ENCODE measurements at places on chromosomes 6 and 20. TPM values are rescaled to one million over a fixed set of nuclear protein-coding genes. Genes with fewer than 3 reads are reported as not detected.
A peak's percentile ranks its signal among the peaks of the same experiment; 100 is the strongest.

Gene HLA-G
- not detected for total RNA-seq

DNA sequence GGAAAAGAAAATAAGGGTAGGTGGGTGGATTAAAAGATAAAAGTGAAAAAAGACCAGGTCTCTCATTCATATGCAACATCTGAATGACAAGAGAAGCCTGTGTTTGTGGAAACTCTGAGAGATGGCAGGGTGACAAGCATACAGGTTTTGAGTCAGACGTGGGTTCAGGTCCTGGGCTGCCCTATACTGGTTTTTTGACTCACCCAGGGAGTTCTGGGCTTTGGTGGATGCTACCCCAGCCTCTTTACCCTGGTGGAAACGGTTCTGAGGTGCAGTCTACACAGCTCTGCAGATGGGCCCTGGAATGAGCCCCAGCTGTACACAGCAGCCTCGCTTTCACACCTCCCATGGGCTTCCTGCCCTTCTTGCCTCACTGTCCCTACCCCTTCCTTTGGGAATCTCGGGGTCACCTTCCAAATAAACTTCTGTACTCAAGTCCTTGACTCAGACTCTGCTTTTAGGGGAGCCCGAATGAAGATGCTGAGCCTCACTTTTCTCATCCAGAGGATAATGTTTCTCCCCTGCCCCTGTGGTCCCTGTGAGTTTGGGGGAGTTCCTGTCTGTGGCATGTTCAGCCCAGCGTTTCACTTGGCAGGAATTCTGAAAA lies 77.7 kb upstream of the CLDN20 start:
- peak; percentile 26 for DNase-seq

Gene C6orf132
- 31.9 TPM for total RNA-seq

Gene WFDC5
- not detected for total RNA-seq

Gene CYP21A2
- total RNA-seq, result 0.88 TPM

Gene SLC44A4
- total RNA-seq, result not detected

- no peak for DNase-seq
Observed at GRCh38 chr6:109676724-109677123, 14.3 kb downstream of the AK9 start.

DNA sequence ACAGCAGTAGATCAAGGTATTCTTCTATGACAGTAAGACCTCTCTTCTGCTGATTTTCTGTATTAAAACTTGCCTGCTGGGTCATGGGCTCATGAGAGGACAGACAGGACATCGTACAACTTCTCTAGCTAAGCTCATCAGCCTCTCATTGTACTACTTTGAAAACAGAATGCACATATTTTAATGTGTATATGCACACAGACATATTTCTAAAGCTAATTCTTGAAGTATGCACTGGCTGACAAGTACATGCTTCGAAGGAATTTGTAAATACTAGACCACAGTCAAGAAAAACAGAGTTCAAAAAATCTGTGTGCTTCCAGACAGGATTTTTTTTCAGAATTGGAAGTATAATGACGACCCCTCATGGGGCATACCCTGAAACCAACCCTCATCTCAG lies 81.7 kb upstream of the CD83 start:
- no peak for DNase-seq

Gene RSPO4
- total RNA-seq, result not detected

- DNase-seq, result no peak
Observed at GRCh38 chr20:58130156-58130555, 98.3 kb downstream of the ANKRD60 start.

GRCh38 chr6:32177183-32177787 lies 920 bp upstream of the RNF5 start:
- DNase-seq, result peak; percentile 84

Gene CCM2L
- not detected for total RNA-seq

Gene OVOL2
- 2.0 TPM for total RNA-seq

Gene LTA
- not detected for total RNA-seq

- no peak for DNase-seq
Observed at GRCh38 chr6:84815896-84816735, 51.7 kb upstream of the TBX18 start.

Gene CD83
- total RNA-seq, result 1.7 TPM

DNA sequence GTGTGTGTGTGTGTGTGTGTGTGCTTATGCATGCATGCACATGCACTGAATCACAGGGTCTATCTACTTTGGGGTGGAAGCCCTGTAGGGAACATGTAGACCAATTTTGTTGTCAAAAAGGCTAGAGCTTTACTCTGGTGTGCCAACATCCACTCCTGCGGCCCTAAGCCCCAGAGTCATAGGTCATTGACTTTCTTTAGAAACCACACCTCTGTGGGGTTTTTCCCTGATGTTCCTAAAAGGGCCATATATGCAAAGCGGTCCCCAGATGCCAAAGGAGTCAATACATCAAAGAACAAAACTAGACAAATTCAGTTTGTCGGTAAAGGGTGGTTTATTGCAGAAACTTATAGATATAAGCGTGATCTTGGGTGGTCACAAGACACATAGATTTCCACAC lies 29.8 kb upstream of the SLC2A12 start:
- no peak for DNase-seq

Gene KIF25
- total RNA-seq, result not detected

Gene SS18L1
- 16.1 TPM for total RNA-seq

Gene SFTA2
- not detected for total RNA-seq

DNA sequence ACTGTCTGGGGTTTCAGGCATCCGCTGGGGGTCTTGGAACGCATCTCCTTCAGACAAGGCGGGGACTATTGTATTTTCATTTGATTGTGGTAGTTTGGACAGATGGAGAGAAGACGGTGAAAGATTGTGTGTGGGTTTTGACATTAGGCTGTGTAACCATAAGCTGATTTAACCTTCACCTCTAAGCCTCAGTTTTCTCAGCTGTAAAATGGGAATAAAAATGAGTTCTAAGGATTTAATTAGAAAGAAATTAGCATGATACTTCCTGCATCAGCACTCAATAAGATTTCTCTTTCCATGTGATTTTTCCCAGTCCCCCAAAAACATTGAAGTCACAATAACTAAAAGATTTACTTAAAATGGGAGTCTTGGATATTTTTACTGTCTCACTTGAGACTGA lies 78.1 kb downstream of the CBFA2T2 start:
- no peak for DNase-seq
